ENCODE measurements at places on chromosomes 5 and 9.

- DNase-seq: peak; percentile 66
Observed at GRCh38 chr5:112186401-112186990, 232.6 kb downstream of the EPB41L4A start.

DNA sequence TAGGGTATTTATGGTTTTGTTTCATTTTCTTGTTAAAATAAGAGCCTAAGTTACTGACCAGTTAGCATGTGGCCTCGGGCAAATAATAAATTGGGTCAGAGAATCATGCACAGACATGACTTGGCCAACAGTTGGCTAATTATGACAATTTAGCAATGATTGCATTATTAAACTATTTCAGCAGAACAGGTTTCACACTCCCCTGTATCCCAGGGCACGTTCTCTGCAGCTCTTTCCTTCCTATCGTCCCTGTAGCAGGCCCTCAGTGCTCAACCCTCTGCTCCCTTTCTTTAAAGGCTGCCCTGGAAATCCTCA is 167.9 kb downstream of the TSSK1B start:
- DNase-seq: no peak

DNA sequence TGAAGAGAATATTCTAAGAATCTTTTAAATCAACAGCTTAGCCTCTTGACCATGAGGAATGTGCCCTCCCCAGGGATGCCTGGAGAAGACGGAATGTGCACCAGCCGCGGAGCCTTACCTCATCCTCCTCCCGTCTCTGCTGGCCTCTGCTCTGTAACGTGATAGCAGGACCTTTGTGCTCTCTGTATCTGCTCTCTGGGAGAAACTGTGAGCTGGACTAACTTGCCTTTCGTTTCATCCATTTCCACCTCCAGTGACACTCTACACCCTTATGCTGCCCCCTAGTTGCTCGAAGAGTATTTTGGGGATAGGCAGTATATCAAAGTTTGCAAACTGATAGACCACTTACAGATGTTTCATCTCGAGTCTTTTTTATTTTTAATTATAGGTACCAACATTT is 141.4 kb downstream of the NPR3 start:
- DNase-seq: no peak

GRCh38 chr5:171152382-171152781 is 156.7 kb upstream of the TLX3 start:
- peak; percentile 29 for DNase-seq

DNA sequence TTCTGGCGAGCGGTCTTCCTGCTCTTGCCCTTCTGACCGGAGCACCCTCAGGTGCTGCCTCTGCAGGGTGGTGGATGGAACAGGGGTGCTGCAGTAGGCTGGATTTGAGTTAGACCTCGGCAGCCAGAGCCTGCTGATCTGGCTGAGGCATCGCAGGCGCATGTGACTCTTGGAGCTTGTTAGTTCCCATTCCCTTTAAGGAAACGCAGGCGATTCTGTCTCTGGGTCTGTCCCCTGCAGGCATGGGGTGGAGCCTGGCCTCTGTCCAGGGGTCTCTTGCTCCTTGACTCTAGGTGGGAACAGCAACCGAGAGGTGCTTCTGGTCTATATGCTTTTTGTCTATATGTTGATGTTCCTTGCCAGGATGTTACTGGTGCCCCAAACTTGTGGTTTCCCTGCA is 3.1 kb downstream of the WNK2 start:
- peak; percentile 60 for DNase-seq

- DNase-seq: peak; percentile 62
Observed at GRCh38 chr9:91193658-91194391, 167.9 kb downstream of the AUH start.

DNA sequence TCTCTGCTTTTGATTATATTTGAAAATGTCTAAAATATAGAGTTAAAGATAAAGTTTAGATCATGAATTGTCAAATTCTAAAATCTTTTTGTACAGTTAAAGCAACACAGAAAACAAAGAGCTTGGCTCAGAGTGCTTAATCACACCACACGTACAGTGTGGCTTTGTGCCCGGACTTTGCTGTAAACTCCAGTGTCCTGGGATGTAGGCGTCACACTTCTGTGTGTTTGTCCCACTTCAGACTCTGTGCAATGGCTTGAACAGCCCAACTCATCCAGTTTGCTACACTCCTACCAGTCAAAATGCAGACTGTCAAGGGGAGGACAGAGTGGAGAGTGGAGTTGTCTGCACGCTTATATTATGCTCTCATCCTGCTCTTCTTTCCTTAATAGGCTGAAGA is 45.3 kb downstream of the SMARCA2 start:
- no peak for DNase-seq

DNA sequence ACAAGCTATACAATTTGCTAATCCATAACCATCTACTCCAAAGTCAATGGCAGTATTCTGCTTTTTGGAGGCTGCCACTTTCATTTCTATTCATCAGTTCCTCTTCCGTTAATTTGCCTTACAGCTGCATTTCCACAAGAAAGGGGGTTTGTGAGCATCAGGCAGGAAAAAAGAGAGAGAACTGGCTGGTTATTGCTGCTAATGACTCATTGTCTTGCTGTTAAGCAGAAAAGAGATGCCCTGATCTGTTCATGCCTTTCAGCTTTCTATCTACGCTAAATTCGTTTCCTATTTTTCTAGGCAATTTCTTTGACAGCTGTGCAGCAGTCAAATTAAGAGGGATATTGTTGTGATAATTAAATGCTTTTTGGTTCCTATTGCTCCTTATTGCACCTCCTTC is 65.9 kb upstream of the GNAQ start:
- no peak for DNase-seq

DNA sequence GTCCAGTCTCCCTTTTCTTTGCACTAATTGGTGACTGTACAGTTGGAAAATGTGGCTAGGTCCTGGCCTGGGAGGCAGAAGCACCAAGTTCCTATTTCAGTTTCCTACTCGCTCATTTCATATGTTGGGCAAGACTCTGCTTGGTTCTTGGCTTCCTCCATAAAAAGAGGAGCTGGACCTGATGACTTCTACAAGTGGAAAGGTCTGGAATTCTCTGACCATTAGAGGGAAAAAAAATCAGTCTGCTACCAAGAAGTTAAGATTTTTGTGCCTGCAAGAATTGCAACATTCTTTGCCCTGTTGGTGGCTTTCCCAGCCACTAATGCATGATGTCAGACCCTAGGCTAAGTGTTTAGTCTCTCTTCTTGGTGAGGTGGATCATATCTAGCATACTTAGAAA is 91.5 kb downstream of the WDR41 start:
- DNase-seq: no peak

DNA sequence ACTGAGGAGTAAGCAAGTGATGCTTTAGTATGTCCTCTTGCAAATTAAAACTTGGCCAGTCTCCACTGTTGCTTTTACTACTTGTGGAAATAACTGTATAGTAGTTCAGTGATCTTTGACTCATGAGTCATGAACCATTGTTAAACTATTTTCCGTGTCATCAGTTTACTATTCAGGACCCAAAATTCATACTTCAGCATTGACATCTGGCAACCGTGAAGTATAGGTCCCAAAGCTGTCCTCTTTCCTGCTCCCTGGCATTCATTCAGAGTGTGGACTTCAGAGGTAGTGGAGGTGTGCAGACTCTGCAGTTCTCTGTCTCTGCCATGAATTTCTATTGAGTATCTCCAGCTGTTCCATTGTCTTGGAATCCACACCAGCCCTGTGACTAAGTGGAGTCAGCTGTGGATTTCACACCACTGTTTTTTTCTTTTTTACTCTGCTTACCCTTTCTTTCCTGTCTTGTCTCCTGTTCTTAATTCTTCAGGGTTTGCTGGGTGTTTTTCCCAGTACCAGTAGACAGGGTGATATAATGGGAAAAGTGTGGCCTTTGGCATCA is 7.5 kb downstream of the TDRD7 start:
- DNase-seq: no peak

DNA sequence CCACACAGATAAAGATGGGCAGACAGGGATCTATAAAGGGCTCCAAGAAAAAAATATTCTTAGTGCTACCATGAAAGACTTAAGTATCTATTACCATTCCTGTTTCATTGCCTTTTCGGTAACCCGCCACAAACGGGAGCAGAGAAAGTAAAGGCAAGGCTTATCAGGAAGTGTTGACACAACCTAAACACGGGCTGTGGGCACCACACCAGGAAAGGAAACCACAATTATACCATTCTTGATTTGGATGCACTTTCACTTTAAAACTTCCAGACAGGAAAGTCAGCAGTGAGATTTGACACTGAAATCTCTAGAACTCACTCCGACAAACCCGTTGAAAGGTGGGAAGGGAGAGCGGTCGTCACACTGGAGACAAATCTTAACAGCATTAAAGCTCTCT is 6.5 kb downstream of the TLE1 start:
- DNase-seq: no peak

GRCh38 chr5:177327539-177328522 is 16.1 kb upstream of the MXD3 start:
- no peak for DNase-seq

GRCh38 chr9:129586685-129587084 is 34.2 kb downstream of the C9orf50 start:
- DNase-seq: no peak

All from cerebellar cortex (tissue), 1 donor.